ENCODE measurements at places on chromosomes 2 and 18.

DNA sequence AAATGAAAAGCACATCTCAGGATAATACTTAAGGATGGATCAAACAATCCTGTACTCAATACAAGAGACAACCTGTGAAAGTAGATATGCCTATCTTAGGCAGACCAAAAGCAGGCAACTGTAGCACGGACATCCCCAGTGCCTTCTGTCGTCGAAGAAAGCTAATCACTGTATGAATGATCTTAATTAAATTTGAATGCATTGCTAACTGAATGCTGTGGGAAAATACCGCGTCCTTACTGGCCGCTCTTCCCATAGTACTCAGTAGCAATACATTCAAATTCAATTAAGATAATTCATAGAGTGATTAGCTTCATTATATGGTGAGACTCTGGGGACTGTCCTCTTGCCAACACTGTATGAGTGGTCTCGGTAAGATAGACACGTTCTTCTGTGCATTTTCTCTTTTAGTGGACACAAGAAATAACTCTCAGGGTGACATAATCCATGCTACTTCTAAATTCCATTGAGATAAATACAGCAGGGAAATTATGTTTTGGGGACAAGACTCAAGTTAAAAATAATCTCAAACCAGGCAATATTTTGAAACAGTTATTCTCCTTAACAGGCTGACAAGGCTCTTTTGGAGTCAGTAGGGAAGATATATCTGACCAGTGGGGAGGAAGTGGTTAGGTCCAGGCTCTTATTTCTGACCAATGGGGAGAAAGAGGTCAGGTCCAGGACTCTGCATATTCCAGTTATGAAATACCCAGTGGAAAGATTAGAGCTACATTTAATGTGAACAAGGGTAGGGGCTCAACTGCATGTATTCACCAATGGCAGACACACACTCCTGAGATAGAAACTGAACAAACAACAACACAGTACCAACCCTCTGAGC lies 97.3 kb downstream of the DOCK10 start:
- no peak for DNase-seq

GRCh38 chr2:126750506-126750905 lies 94.5 kb downstream of the GYPC start:
- no peak for DNase-seq

DNA sequence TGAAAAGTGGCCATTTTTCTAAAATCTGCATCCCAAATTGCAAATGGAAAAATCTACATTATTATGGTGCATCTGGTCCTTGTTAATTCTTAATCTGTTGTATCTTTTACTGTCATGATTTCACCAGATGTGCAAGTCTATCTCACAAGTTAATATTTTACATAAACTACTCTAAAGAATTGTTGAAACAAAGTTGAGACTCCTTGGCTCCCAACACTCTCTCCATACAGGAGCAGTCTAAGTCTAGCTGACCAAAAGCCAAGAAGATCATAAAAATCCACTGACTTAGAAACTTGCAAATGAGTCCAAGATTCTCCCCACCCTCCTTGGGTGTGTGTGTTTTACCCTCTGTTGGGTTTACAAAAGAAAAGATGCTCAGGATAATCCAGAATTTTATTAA lies 85.1 kb downstream of the NCKAP5 start:
- no peak for DNase-seq

DNA sequence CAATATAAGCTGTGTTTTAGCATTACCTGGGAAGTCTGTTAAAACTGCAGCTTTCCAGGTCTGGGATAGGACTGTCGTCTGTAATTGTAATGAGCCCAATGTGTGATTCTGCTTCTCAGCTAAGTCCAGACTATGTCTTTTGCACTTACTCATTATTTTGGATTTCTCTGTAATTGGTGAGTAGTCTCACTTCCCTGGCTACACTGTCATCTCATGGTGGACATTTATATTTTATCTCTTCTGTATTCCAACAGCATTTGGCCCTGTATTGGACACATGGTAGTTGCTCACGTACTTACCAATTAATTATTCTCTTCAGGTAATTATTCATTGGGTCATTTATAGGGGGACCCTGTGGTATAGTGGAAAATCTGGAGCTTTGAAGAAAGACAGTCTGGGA lies 28.0 kb downstream of the LHCGR start:
- DNase-seq = no peak

DNA sequence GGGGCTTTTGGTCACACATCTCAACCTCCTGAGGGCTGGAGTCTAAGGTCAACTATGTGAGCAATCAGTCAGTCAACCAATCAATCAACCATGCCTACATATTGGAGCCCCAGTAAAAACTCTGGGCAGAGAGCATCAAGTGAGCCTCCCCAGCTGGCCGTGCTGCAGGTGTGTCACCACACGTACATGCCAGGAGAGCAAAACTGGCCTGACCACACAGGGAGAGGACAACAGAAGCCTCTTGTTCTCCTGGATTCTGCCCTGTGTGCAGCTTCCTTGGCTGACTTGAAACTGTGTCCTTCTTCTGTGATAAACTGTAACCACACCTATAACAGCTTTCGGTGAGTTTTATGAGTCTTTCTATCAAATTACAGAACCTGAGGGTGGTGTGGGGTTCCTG lies 25.9 kb downstream of the GPR35 start:
- DNase-seq = no peak

- no peak for DNase-seq
Observed at GRCh38 chr2:79001285-79001684, 24.2 kb upstream of the REG3G start.

DNA sequence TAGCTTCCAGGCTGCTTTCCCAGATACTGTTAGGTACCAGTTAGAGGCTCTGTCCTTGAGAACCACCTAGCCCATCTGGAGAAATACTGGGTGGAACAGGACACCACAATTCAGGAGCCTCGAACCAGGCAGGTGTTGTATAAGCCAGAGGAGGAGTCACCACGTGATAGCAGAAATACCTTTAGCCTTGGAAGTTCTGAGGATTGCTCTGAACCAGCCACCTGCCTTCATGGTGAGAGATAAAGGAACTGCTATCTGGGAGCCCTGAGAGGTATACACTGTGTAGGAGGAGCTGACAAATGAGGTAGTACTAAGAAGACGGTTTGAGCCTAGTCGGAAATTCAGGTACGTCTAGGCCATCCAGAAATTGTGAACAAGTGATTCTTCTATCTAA lies 7.6 kb upstream of the GPBAR1 start:
- no peak for DNase-seq

DNA sequence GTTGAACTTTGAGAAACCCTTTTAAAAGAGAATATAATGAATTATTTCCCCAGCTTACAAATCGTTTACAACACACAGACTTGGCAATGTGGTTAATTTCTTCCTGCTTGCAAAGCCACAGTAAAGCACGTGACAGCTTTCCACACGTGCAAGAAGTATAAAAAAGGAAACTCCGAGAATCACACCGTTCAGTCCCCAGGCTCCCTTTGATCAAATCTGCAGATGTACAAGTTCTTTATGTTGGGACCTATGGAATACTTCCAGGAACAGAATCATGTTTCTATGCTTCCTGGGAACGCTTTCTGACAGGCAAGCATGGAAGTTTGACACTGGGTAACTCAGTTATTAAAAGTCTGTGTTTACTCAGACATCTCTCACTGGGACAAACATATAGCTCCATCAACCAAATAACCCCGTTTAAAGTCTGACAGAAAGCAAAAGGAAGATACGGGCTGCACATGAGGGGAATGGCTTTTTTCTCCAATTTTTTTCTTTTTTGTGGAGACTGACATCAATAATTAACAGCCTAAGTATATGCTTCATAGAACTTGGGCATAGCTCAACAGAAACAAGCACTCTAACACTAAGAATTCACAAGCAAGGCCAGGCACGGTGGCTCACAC lies 134.8 kb downstream of the EIPR1 start:
- no peak for DNase-seq

- DNase-seq = no peak
Observed at GRCh38 chr2:158795195-158795924, at the start of gene DAPL1. Gene DAPL1 (plus strand): TSS chr2:158795317. CDS start chr2:158795373, 56 bp downstream.

GRCh38 chr2:186027922-186028321 lies 289.3 kb downstream of the FSIP2 start:
- DNase-seq = no peak

GRCh38 chr2:217107480-217107879 lies 247.6 kb upstream of the TNP1 start:
- no peak for DNase-seq

DNA sequence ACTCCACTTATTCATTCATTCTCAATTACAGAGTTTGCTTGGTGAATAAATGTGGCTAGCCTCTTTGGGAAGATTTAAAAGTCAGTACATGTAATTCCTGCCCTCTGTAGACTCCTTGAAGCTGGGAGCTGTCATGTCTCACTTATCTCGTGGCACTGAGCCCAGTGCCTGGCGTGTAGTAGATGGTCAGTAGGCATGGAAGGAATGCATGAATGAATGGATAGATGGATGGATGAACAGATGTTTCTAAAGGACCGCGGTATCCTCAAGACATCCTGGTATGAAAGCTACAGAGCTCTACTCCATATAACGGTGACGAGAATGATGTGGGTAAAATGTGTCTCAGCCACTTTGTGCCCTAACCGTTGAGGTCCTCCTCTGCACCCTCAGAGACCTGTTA lies 83.0 kb downstream of the MARCO start:
- DNase-seq = no peak

DNA sequence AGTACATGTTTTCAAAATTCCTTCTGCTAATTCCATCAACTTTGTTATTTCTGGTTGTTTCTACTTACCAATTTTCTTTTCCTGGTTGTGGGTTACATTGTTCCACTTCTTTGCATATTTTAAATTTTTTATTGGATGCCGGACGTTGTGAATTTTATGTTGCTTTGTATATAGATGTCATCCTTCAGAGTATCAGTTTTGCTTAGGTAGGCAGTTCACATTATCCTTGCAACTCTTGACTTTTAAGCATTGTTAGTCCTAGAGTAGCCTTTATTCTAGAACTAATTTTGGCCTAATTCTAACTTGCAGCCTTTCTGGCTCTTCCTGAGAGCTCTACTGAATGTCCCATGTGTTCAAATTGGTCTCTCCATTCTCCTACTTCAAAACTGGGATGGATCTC lies 228.7 kb upstream of the MC4R start:
- no peak for DNase-seq

- no peak for DNase-seq
Observed at GRCh38 chr2:16069933-16070647, 129.7 kb downstream of the MYCN start.

DNA sequence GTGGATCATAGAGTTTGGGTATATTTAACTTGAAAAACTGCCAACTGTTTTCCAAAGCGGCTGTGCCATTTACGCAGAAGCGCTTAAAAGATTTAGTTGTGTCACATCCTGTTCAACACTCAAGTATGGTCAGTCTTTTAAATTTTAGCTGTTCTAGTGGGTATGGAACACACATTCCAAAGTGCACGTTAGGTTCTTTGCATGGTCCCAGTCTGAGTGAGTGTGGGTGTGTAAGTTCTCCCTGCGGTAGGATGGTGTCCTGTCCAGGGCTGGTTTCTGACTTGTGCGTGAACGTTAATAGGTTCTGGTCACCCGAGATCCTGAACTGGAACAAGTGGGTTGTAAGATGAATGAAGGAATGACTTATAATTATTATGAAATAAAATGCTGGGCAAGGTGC lies 28.4 kb upstream of the IL36G start:
- no peak for DNase-seq
